ENCODE measurements at places on chromosomes 2 and 18.
A peak's percentile ranks its signal among the peaks of the same experiment; 100 is the strongest.

- peak; percentile 64 for DNase-seq
Measured at GRCh38 chr2:227238238-227239237, 74.1 kb downstream of the COL4A3 start.

DNA sequence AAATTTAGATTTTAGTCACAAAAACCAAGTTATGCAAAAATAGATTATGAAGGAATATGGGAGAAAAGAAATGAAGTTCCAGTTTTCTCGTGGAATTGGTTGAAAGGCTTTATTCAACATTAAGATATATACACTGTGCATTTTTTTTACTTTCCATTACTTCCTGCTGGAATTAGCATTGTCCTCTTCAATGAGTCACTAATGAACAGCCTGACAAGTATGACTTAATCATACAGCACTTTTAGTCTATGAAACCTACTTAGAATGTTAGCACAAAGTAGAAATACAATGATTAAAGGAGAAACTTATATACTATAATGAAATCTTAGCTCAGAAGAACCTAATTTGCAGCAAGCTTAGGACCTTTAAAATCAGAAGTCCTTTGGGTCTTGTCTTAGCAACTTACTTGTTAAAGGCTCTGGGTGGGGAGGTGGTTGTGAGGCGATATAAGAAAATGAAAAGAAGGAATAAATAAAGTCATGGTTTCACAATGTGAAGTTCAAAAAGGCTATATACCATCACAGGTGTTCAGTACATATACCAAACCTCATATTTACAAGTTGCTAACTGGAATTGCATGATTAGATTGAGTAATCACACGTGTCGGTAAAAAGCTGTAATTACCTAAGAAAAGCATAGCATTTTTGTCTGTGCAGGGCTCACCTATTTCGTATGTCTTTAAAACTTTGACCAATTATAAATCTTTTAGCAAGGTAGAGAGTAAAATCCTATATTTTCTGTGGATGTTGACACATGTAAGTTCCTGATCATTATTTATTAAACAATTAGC lies 236.8 kb downstream of the CAMKMT start:
- DNase-seq, result no peak

GRCh38 chr2:210919128-210919527 lies 362.7 kb downstream of the CPS1 start:
- no peak for DNase-seq

GRCh38 chr2:160281213-160281612 lies 81.1 kb upstream of the ITGB6 start:
- no peak for DNase-seq

DNA sequence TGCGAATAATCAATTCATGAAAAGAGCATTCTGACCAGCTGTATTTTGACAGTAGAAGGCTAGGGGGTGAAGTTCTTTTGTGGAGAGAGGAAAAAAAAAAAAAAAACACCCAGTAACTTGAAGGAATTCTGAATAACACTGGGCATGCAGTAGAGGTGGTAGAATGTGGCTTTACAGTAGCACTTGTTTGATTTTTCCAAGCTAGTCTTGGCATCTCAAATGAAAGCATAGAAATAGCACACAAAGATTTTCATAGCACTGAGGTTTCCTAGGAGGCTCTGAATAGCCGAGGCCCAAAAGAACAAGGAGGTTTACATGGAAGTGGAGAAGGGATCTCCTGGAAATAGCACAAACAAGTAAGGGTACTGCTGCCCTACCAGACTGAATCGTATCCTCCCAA lies 470.2 kb upstream of the CDH20 start:
- no peak for DNase-seq

DNA sequence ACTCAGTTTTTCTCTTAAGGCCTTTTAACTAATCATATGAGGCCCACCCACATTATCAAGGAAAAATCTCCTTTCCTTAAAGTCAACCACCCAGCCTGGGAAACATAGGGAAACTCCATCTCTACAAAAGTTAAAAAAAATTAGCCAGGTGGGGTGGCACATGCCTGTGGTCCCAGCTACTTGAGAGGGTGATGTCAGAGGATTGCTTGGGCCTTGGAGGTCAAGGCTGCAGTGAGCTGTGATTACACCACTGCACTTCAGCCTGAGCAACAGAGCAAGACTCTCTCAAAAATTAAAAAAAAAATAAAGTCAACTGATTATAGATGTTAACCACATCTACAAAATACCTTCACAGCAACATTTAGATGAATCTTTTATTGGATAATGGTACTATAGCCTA lies 5.8 kb downstream of the DPYSL5 start:
- no peak for DNase-seq

DNA sequence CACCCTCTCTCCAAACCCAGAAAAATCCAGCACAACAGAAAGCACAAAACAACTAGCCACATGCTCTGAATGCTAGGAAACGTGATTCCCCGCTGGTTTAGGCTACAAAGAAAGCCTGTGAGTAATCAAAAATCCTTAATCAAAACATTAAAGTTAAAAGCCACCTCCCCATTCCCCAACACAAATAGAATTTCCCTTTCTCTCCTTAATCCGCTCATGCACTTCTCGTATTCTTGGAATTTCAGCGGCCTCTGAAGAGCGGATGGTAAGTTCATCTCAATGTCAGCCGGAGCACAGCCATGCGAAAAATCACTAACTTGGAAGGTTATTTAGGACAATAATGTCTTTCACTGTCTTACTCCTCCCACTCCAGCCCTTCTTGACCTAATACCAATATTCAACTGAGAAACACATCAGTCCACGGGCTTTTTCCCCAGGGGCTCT lies 126.7 kb downstream of the OSBPL1A start:
- no peak for DNase-seq

- peak; percentile 93 for DNase-seq
Measured at GRCh38 chr2:172408143-172408766, 19.1 kb upstream of the ITGA6 start.

DNA sequence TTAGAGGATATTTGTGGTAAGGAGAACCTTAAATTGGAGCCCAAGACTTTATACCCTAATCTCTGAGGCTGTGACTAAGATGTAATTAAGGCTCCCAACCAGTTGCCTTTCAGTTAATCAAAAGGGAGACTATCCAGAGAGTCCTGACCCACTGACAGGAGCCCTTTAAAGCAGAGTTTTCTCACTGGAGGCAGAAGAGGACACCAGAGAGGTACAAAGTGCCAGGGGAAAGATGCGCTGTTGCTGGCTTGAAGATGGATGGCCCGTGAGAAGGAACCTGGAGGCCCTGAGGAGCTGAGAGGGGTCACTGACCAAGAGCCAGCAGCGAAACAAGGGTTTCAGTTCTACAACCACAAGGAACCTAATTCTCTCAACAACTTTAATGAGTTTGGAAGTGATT lies 137.3 kb downstream of the TMEM131 start:
- DNase-seq, result no peak

DNA sequence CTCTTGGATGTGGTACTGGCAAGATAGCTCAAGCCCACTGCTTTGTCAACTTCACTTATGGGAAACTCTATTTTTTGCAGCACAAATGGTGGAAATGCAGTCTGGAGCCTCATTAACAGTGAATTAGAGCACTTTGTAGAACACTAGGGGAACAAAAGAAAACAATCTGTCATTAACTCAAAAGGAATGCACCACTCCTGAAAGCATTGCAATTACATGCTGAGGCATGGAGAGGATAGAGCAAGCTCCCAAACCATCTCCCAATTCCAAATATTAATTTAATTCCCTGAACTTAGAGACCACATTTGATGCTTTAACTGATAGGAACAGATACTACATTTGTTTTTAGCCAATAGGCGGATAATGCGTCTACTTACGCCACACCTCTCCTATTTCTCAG lies 32.8 kb upstream of the TANC1 start:
- no peak for DNase-seq

DNA sequence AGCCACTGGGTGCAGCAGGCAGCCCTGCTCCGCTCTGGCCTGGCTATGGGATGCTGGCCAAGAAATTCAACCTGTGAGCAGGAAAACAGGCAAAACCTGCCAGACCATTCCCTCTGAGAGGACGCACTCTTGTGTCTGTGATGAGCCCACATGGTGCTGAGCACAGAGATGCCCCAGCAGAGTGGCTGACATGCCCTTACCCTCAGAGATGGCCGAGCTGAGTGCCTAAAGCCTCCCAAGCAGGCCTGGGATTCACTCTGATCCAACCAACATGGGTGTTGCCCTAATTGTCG lies 34.3 kb upstream of the TAF1B start:
- DNase-seq, result peak; percentile 42

DNA sequence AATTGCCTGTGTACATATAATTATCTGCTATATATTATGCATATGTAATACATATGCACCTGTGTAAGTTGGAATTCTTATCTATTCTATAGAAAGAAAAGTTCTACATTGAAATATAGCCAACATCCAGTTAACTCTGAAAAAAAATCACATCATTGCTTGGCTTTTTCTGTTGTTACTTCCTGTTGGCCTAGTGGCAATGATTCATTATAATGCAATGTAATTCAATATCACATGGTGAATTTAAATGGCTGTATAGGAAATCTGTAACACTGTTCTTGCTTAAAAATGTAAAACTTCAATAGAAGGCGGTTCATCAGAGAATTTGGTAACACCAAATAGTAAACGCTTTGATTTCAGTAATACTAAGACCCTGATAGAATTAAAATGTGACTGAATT lies 44.5 kb upstream of the MAP4K3 start:
- DNase-seq, result no peak

DNA sequence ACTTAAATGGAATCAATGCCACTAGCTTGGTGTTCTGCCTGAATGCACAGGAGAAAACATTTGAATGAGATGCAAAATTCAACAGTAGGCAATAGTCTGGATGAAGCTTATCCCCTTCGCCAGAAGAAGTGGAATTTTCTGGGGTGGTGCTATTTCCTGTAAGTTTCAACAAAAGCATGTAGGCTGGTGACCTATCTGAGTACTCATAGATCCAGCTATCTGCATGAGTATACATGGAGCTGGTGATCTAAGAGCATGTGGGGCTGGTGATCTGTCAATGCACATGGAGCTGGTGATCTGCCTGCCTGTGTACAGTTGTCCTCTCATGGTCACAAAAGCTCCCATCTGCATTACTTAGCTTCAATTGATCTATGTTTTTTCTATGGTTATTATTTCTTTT lies 71.2 kb downstream of the SLC9A4 start:
- no peak for DNase-seq

GRCh38 chr2:98012561-98012991 lies 16.8 kb upstream of the TMEM131 start:
- no peak for DNase-seq

- no peak for DNase-seq
Measured at GRCh38 chr2:240959214-240959940, 39.0 kb upstream of the SNED1 start.

- no peak for DNase-seq
Measured at GRCh38 chr2:86285981-86286380, 51.4 kb downstream of the REEP1 start.

GRCh38 chr2:113812204-113812603 lies 55.8 kb upstream of the SLC35F5 start:
- DNase-seq, result no peak

- DNase-seq, result no peak
Measured at GRCh38 chr2:174777347-174778084, 13.2 kb upstream of the CHRNA1 start.

GRCh38 chr18:58132595-58133261 lies 88.7 kb downstream of the NEDD4L start:
- no peak for DNase-seq

DNA sequence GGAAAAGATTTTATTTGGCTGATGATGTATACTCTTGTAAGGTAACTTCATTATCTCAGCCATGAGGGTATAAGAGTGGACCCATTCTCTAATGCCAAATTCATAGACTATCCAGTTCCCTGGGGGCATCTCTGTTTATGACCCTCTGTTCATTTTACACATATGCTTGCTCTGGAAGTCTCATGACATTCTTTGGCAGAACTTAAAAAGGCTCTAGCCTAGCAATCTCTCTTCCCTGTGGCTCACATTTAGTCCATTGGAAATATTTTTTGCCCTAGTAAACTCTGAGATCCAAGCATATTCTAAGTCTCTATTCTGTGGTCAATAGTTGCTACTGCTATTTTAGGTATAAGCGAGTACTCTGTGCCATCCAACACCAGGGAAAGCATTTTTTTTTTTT lies 1201.8 kb upstream of the ZEB2 start:
- no peak for DNase-seq

DNA sequence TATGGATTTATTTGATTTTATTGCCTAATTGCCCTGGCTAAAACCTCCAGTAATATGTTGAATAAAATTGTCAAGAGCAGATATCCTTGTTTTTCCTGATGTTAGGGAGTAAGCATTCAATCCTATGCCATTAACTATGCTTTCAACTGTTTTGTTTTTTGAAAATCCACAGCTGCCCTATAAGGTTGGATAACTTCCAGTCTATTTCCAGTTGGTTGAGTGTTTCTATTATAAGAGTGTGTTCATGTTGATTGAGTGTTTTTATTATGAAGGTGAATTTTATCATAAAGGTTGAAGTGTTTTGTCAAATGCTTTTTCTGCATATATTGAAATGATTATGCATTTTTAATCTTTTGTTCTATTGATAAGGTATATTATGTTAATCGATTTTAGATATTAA lies 149.9 kb upstream of the SCN7A start:
- no peak for DNase-seq

DNA sequence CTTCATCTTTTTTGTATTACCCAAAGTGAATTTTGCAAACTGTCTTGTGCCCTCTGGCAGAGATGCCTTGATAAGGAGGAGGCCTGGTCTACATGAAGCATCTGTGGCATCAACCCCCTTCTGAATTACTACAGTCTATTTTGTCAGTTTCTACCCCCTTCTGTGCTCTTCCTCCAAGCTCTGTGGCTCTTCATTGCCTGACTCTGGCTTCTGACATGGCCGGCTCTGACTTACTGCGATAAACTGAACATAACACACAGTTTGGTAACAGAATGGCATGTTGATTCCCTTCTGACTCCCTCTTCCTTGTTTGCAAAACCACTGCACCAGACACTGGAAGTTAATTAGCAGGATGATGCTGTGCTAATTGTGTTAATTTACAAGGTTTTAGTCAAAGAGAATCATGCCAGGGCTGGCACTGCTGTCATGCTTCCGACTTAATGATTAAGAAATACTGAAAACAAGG lies 122.5 kb downstream of the FIGN start:
- DNase-seq, result no peak

GRCh38 chr2:157468931-157469708 lies 25.2 kb upstream of the CYTIP start:
- DNase-seq, result no peak

GRCh38 chr2:223433461-223433860 lies 168.7 kb downstream of the SCG2 start:
- DNase-seq, result no peak

GRCh38 chr2:47321411-47322031 lies 81.4 kb upstream of the MSH2 start:
- peak; percentile 19 for DNase-seq

GRCh38 chr2:129436809-129437208 lies 542.7 kb upstream of the RAB6C start:
- no peak for DNase-seq

DNA sequence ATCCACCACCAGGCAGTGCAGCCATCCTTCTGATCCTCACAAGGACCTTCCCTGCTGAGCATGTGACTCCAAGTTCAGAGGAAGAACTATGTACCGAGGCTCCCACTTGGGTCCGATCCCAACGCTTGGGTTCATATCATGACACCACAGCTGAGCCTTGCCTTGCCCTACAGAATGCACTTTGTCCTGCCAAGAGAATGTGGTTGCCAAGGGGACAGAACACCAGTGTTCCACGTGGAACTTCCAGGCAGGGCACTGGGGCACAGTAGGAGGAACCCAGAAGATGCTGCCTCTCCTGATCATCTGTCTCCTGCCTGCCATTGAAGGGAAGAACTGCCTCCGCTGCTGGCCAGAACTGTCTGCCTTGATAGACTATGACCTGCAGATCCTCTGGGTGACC lies at the start of gene TEX51:
Gene TEX51, plus strand, starts transcription at position 255 of the 400 bp plus-strand sequence. Its CDS starts 29 bp downstream, at position 284.
- no peak for DNase-seq
